Bronchus fibroblast of lung (primary cell): ENCODE measurements at places on chromosomes 5 and 9. TPM values are rescaled to one million over a fixed set of nuclear protein-coding genes. Genes with fewer than 3 reads are reported as not detected.

The SHOC1 gene
- under 0.01 TPM in 1 of 2 replicates, not detected in the other for total RNA-seq

The EQTN gene
- not detected in 2 replicates for total RNA-seq

The SURF6 gene
- 5.9 and 7.3 TPM in 2 replicates for total RNA-seq

The DNAI1 gene
- not detected in 2 replicates for total RNA-seq

The NRARP gene
- total RNA-seq, result 0.45 and 1.7 TPM in 2 replicates

The MYMK gene
- not detected in 2 replicates for total RNA-seq

The ITK gene
- total RNA-seq, result not detected in 2 replicates

The GPBP1 gene
- 31.4 and 37.7 TPM in 2 replicates for total RNA-seq

The IGFBPL1 gene
- 0.34 TPM in 1 of 2 replicates, not detected in the other for total RNA-seq

The CDH12 gene
- total RNA-seq, result not detected in 2 replicates

The DCAF12 gene
- 15.9 and 17.0 TPM in 2 replicates for total RNA-seq
